ENCODE measurements at places on chromosomes 16 and 17.

DNA sequence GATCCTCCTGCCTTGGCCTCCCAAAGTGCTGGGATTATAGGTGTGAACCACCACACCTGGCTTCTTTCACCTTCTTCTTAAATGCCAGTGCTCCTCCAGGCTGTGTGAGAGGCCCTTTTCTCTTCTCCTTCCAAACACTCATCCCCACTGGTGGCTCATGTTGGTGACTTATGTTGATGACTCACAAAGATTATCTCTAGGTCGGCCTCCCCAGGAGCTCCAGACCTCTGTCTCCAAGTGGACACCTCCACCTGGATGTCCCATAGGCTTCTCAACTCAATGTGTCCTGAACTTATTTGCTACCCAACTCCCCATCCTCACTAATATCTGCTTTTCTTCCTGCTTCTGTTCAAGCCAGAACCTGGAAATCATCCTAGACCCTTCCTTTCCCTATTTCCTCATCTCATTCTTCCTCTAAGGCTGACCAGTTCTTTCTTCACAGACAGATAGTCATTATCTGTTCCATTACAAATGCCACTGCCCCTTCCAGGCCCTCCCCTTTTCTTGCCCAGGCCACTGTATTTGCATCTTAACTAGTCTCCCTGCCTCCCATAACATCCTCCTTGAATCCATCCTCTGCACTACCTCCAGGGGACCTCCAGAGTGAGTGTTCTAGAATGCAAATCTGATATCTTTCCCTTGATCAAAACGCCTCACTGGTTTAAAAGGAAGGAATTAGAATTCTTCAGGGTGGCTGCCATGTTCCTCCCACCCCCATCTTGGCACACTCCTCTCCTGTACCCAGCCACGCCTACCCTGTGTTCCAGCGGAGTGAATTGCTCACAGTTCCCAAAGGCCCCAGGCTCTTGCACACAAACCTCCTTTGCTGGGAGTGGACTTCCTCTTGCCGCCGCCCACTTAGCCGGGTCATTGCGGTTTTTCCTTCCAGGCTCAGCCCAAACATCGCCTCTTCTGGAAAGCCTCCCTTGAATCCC lies 34.8 kb upstream of the FBXO47 start:
- no peak for DNase-seq

DNA sequence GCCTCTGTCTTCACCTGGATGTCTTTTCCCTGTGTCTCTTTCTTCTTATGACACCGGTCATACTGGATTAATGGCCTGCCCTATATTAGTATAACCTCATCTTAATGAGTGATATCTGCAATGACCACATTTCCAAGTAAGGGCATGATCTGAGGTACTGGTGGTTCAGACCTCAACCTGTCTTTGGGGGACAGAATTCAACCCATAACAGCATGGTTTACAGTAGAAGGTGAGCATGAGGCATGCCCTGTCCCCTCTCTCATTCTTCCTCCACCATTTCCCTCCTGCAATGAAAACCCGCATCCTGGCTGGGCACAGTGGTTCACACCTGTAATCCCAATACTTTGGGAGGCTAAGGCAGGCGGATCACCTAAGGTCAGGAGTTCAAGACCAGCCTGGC lies 2.8 kb upstream of the RAB37 start:
- no peak for DNase-seq

- no peak for DNase-seq
Observed at GRCh38 chr17:4156750-4157381, 13.9 kb downstream of the CYB5D2 start.

DNA sequence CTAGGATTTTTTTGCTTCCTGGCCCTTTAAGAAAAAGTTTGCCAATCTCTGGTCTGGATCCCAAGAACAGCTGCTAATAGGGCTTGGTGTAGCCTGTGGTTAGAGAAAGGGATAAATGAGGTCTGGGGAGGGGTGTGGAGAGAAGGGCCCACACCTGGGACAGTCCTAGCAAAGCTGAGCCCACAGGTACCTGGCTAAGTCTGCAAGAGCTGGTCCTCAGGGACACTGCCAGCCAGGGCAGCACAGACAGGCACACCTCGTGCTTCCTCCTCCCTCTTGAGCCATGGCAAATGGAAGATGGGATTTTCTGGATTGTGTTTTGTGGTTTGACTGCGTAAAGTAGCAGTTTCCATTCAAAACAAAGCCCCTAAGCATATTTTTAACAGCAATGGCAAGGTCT lies 217.5 kb downstream of the SOX9 start:
- DNase-seq = no peak

- DNase-seq = no peak
Observed at GRCh38 chr17:40283662-40284061, 4.0 kb upstream of the CDC6 start.

- DNase-seq = no peak
Observed at GRCh38 chr16:70359552-70359951, 12.8 kb downstream of the DDX19A start.

DNA sequence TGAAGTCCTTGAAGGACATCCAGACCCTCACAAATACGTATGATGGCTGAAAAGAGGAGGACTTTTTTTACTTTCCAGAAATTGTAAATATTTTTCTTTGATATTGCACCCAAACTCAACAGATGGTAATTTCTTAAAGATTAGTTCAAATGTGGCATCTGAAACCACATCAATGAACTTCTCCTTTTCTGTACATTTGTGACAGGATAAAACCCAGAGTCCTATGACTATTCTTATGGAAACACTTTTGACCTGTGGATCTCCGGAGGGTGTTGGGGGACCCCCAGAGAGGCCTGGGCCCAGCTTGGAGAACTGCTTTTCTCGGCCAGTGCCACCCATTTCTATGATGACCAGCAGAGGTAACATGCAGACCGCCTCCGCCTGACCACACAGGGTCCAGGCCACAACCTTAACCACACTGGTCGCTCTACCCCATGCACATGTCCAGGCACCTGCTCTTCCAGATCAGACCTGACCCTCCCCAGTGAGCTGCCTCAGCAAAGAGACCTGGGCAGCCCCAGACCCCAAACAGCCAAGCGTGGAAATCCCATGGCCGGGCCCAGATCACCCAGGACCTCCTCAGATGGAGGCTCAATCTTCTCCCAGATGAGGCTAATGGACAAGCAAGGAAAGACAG lies 22.7 kb downstream of the RPH3AL start:
- no peak for DNase-seq

GRCh38 chr17:8160224-8160577 lies 2.5 kb downstream of the VAMP2 start:
- DNase-seq = no peak

DNA sequence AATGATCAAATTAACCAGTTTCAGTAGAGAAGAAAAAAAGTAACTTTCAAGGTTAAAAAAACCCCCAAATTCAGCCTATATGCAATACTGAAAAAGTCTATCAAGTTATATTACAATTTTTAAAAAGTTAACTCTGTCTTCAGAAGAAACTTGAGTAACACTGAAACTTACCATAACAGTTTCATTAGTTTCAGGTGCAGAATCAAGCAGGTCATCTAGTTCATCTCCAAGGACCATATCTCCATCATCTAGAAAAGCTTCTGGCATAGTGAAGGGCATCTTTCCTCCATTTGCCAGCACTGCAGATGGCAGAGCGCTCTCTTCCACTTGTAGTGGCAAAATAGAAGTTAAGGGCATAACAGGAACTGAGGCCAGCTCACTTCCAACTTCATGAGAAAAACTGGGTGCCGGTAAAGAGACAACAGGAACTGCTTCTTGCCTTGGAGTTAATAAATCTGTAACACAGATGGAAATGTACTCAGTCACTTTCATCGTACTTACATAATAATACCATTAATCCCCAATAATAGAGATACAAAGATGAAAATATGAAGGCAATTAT lies 22.9 kb downstream of the ZC3H7A start:
- no peak for DNase-seq

DNA sequence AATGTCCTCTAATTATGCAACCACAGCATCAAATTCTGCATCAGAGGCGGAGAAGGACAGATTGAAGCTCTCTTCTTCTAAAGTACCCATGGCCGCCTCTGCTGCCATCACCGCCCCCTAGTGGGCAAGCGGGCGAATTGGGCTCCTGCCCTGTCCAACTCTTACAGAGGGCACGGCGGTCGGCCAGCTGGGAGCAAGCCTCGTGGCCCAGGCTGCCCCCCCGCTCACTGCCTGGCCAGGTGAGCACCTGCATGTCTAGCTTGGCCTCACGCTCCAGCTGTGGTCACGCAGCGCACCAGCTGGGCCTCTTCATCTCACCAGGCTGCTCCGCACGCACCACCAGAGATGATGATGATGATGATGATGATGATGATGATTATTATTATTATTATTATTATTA lies 146.1 kb upstream of the TOM1L1 start:
- no peak for DNase-seq

- DNase-seq = no peak
Observed at GRCh38 chr17:50640686-50641351, 6.1 kb downstream of the ABCC3 start.

DNA sequence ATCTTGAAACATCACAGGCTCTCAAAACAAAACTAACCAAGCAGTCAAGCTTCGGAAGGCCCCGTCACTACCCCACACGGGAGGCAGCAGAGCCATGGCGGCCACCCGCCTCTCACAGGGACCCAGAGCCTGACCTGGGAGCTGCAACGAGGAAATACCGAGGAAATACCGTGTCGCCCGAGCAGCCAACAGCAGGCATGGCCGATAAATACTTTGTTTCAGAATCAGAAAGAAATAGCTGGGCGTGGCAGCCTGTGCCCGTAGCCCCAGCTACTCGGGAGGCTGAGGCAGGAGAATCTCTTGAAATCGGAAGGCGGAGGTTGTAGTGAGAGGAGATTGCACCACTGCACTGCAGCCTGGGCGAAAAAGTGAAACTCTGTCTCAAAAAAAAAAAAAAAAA lies 6.9 kb downstream of the LMF1 start:
- DNase-seq = no peak

DNA sequence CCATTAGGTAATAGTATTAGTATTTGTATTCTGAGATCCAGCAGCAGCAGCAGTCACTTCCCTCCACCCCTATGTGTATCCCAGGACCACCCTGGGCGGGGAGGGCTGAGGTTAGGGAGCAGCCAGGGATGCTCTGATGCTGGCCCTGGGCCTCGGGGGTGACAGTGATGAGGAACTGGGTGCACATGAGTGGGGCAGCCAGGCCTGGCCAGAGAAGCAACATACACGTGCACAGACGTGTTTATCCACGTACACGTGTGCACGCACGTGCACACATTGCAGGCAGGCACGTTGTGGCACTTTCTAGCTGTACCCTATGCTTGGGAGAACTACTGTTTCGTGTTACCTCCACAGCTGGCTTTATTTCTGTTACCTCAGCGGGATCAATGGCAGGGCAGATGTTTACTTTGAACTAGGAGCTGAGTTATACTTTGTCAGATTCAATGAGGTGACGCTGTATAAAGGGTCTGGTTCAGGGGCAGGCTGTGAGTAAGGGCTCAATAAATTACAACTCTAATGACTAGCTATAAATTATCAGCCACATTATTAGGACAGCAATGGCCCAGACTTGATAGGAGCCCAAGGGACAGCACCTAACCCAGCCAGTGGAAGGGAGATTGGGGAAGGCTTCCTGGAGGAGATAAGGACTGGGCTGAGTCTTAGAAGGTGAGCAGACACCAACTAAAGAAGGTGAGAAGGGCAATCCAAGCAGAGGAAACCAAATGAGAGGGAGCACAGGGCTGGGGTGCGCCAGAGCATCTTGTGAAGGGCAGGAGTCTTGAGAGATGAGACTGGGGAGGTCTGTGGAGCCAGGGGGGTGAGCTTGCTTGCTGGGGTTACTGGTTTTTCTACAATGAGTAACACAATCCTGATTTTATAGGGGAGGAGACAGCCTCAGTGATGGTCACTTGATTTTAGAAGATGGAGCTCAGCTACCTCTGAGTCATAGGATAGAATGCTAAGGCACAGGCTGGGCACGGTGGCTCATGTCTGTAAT lies 22.4 kb upstream of the CA4 start:
- no peak for DNase-seq

DNA sequence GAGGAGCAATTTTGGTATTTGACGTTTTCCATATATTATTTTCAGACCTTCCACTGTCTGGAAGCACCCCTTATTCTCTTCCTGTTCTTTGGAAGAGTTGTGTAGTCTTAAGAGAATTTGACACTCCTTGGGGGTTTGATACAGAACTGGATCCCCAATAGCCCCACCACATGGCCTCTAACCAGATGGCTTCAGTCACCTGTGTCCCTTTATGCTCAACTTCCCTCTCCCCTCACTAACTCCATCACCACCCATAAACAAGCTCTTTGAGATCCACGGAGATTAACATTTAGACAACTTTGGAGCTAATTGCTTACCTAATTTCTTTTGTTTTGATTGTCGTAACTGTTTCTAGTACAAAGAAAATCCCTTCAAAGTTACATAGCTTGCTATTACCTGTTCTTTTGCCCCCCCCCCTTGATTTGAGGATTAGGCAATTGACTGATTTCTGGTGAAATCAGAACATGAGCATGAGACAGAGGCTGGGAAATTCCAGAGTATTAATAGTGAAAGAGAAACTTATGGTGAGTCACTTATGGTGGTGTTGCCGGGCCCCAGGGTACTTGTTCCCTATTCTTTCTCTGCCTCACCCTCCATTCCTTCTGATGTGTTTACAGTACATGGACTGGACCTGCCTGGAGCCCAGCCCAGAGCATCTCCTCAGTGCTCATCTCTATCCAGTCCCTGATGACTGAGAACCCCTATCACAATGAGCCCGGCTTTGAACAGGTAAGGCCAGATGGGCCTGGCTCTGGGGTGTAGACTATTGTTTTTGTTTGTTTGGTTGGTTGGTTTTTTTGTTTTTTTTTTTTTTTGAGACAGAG lies 7.5 kb downstream of the UBE2Z start:
- no peak for DNase-seq

DNA sequence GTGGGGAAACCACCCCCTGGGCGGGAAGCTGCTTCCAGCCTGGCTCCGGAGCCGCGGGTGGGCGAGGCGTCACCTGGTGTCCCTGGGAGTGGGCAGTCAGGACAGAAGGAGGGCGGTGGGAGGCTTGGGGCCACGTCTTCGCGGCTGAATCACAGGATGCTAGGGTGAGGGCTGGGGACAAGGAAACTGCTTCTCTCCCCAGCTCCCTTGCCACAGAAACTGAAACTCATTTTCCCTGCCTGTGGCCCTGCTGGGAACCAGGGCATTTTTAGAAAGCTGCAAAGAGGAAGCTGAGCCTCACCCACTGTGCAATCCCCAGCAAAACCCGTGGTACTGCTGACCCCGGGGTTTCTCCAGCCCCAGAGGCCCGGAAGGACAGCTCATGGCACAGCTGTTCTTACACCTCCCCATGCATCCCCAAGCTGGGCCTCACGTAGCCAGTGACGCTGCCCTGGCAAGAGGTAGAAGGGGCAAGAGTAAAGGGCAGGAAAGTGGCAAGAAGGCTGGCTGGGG lies 8.2 kb downstream of the RHBDF2 start:
- DNase-seq = no peak

DNA sequence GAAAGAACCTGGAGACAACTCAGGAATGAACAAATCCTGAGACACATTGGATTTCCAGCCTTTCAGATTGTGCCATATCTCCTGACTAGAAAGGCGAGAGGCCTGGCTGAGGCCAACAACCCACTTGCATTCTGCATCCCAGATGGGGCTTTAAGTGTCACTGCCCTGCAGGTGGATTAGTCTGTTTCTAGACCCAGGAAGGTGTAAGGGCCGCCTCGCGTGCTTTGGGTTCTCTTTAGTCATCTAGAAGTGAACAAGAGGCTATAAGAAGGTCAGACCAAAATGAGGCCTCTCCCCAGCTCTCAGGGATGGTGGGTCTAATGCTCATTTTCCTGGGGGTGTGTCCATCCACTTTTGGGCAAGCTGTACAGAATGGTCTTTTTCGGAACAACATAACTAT lies 4.9 kb downstream of the SAP30BP start:
- no peak for DNase-seq

- no peak for DNase-seq
Observed at GRCh38 chr17:64694207-64694606, 32.1 kb upstream of the SMURF2 start.
